Small intestine (tissue), 16 donors: ENCODE measurements at places on chromosomes 11 and 22.
A peak's percentile ranks its signal among the peaks of the same experiment; 100 is the strongest.

- peak; percentile 70 for DNase-seq
Measured at GRCh38 chr22:50568626-50569025, 5.9 kb upstream of the SYCE3 start.

GRCh38 chr22:17346578-17346977 is 22.7 kb upstream of the CECR2 start:
- DNase-seq: no peak

GRCh38 chr11:13258855-13259254 is 18.7 kb upstream of the BMAL1 start:
- no peak for DNase-seq

- peak; percentile 28 for DNase-seq
Measured at GRCh38 chr22:37741312-37741795, 44.5 kb downstream of the TRIOBP start.

- no peak for DNase-seq
Measured at GRCh38 chr11:111560800-111561199, 20.3 kb downstream of the LAYN start.

GRCh38 chr11:104668797-104669463 is 229.3 kb downstream of the CASP12 start:
- DNase-seq: peak; percentile 51

DNA sequence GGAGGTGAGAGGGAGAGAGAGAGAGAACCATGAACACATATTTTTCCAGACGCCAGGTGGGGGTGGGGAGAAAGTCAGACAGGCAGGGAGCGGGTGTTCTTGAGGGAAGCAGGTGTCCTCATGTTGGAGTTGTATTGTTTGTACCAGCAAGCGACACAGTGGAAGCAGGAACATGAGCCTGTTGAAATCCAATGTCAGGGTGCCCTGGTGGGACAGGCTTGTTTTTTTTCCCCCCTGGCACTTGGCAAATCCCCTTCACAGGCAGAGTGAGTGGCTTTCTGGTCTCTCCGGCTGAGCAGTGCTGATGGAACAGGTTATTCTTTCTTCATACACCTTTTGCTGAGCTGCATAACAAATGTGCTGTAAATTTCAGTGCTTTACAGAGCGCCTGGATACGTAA is 125.6 kb downstream of the GRIK4 start:
- DNase-seq: no peak

DNA sequence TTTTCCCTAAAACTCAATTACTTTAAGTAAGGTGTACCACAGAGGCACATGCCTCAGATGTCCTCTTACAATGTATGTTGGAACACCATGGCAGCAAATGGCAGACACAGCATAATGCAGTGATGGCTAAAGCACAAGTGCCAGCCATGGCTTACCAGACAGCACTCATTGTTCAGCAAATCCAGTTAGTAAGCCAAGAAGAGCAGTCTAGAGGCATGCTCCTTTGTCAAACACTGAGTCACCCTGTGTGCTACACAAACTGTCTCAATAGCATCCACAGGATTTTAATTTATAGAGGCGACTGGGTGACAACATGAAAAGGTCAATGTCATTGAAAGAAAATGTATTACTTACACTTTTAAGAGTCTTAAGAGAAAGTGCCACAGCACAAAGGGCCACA is 140.6 kb downstream of the KCNA4 start:
- DNase-seq: no peak

GRCh38 chr22:41565403-41566054 is 4.7 kb downstream of the CSDC2 start:
- peak; percentile 57 for DNase-seq

GRCh38 chr22:36339171-36340065 is 48.3 kb downstream of the MYH9 start:
- no peak for DNase-seq
